NCI-H510A treated with DMSO at 0.1 percent for 48 hours (cell line): ENCODE measurements at places on chromosomes 7 and 10.
A peak's percentile ranks its signal among the peaks of the same experiment; 100 is the strongest.

GRCh38 chr7:140041659-140042385 lies 20.9 kb downstream of the PARP12 start:
- DNase-seq = no peak

- DNase-seq = no peak
Observed at GRCh38 chr10:123909426-123909825, 17.8 kb upstream of the CPXM2 start.

GRCh38 chr7:156160811-156161210 lies 348.5 kb upstream of the SHH start:
- DNase-seq = no peak

DNA sequence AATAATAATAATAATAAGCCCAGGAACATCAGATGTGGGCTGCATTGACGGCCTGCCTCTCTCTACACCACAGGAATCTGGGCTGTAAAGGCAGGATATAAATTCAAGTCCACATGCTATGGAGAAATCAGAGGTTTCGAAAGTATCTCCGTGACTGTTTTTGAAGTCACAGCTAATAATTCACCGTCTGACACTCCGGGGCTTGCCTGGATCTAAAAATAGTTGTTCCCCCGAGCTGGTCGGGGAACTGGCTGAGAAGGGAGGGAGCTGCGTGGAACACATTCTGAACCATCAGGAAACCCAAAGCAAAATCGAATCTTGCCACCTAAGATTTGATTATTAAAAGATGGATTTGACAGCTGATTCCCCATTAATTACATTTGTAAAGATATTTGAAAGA lies 35.4 kb downstream of the KLF6 start:
- DNase-seq = no peak

DNA sequence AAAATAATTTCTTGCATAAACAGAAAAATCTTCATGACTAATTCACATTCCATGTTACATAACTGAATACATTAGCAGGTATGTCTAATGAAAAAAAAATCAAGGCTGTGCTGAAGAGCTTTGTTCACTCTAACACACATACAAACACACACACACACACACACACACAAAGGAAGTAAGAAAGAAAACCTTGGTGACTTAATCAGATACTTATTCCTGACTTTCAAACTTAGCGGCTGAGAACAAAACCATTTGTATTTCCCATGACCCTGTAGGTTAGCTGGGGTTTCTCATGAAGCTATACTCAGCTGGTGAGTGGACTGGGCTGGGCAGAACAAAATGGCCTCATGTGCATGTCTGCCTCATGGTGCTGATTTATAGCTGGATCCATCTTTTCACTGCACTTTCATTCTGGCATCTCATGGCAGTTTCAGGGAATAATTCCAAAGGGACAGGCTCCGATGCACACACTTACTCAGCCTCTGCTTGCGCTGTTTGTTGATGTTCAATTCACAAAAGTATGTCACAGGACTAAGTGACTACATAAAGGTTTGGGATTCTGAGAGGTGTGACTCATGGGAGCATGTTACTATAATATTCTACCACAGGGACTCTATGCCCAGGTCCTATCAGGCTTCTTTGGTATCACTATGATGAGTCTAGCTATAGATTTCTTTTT lies 161.2 kb downstream of the PCLO start:
- DNase-seq = no peak

DNA sequence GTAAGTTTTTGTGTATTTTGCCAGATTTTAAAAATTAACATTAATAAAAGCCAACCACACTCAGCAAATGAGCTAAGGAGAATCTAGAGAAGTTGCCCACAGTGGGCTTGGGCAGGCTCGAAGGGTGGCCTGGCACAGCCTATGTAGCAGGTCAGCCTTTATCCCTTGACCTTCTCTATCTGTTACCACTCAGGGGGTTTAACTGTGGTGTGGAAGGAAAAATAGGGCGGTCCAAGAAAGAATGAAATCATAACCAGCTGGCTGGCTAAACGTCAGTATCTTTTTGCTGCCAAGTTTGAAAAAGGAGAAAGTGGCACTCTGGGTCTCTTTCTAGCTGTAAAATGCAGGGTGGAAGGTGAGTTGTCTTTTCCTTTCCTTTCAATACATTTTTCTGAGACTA lies 130.3 kb upstream of the ASAH2 start:
- DNase-seq = no peak

GRCh38 chr7:154844955-154845354 lies 158.0 kb downstream of the PAXIP1 start:
- DNase-seq = no peak

DNA sequence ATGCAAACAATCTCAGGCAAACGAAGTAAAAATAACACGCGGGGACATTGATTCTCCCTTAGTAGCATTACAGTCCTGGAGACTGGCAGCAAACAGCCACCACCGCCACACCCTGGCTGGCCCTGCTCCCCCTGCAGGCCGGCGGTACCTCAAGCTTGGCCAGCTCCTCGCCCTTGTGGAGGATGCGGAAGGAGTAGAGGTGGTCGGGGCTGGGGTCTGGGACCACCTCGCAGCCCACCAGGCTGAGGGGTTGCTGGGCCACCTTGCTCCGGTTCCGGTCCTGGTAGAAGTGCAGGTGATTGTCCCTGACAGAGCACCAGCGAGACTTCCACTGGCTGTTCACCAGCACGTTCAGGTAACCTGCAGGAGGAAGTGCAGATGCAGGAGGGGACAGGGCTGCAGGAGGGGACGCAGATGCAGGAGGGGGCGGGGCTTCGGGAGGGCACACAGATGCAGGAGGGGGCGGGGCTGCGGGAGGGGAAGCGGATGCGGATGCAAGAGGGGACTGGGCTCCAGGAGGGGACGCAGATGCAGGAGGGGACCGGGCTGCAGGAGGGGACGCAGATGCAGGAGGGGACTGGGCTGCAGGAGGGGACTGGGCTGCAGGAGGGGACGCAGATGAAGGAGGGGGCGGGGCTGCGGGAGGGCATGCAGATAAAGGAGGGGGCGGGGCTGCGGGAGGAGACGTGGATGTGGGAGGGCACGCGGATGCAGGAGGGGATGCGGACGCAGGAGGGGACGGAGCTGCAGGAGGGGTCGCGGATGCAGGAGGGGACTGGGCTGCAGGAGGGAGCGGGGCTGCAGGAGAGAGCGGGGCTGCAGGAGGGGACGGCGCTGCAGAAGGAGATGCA lies 65.7 kb downstream of the VWA2 start:
- peak; percentile 90 for DNase-seq

GRCh38 chr10:75530299-75530698 lies 98.9 kb downstream of the LRMDA start:
- no peak for DNase-seq

DNA sequence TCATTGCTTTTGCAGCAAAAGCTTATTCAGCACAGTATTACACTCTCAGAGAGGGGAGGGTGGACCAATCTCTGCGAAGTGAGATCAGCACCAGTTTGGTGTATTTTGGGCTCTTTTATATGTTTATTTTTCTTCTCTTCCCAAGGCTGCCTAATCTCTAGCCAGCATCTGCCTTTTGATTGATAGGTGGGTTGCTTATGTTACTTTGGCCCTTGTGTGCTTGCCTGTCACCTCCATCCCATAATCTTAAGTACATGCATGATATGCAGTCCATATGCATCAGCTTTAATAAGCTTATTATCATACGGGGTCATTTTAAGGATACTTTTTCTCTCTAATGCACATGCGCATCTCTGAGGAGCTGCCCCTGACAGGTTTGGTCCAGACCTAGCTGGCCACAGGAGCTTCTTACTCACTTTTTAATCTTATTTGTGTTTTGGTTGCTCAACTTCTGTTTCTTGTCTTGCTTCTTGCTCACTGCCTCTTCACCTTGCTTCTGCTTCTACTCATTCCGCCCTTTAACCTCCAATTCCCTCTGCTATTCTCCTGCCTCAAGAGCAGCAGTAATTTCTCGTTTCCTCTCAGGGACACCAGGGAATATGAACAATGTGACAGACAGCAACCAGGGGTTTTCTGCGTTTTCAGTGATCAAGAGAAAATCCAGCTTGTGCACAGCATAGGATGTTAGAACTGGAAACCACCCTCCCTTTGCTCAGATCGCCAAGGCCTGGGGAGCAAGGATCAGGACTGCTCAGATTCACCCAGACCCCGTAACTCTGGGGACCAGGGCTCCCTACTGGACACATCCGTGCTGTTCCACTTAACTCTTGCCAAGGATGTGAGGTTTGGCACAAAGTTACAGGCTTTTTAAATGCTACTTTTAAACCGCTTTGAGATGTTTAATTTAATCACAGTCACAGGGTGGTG lies 10.0 kb downstream of the RGR start:
- DNase-seq = no peak

- no peak for DNase-seq
Observed at GRCh38 chr7:55084307-55084706, 65.5 kb downstream of the EGFR start.

- DNase-seq = no peak
Observed at GRCh38 chr7:155454183-155455112, 3.5 kb upstream of the EN2 start.

DNA sequence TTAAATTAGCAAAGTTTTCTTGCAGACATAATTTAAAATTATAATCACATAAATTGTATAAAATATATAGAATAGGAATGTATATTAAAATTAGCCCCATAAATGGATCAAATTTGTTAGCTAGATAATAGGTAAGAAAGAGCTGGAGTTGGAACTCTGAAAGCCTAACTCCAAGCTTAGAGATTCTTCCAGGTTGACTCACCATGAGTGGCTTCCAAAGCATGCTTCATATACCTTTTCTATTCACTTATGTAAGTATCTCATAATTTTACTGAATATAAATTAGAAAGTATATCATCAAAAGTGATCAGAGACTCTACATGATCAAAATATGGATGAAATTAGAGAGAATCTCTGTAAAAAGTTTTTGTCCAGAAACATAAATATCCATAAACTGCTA lies 320.7 kb upstream of the MAGI2 start:
- DNase-seq = no peak
